ENCODE measurements at places on chromosomes 2 and 18.

DNA sequence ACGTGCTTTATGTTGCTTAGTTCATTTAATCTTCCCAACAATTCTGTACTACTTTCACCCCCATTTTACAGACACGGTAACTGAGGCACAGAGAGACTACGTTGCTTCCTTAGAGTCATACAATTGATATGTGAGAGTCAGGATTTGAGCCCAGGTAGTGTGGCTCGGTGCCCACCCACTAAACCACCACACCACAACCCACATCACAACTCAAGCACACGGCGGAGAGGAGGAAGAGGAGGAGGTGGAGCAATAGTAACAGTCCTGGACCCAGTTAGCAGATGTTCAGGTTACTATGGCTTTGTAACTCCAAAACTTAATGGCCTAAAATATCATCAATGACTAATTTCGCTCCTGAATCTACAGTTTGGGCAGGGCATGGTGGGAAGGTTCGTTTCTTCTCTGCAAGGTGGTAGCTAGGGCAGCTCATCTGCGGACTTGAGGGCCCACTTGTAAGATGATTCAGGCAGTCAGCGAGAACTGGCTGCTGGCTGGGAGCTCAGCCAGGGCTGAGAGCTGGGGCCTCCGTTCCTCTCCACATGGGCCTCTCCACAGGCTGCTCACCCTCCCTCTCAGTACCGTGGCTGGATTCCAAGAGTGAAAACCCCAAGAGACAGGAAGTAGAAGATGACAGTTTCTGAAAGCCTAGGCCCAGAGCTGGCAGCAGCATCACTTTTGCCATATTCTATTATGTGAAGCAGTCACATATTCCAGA lies 167.1 kb downstream of the ZFP36L2 start:
- no peak for DNase-seq

GRCh38 chr2:85589982-85590791 lies 5.4 kb upstream of the RNF181 start:
- DNase-seq, result no peak

DNA sequence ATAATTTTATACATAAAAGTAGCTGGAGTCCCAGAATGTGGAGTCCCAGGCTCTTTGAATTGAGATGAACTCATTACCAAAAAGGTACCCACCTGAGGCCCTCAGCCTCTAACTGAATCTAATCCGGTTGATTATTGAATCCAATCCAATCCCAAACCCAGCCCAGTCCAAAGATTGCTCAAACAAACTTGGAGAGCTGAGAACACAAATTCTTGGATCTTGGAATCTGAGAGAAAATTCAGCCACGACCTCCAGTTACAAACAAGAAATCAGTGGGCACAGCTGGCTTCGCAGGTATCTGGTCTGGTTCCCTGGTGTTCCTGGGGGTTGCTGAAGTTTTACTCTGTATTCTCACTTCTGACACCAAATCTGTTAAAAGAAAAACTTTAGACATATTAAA lies 28.4 kb upstream of the RHOB start:
- no peak for DNase-seq

DNA sequence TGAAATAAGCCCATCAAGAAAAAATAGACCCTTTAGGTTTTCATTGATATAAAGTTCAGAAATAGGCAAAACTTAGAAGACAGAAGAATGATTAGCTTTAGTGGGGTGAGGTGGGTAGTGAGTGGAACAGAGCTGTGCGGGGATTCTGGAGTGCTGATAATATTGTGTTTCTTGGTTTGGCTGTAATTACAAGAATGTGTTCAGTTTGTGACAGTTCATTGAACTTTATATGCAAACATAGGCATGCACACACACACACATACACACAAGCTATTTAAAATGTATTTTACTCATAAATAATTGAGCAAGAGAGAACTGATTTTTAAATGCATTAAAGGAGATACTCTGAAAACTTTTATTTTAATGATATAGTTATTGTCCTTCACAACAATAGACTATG lies 17.1 kb downstream of the ARHGAP15 start:
- DNase-seq, result no peak
